ENCODE measurements at places on chromosomes 12 and 14. TPM values are rescaled to one million over a fixed set of nuclear protein-coding genes. Genes with fewer than 3 reads are reported as not detected.

ZNF839 gene
- total RNA-seq: 0.29 TPM

ASIC1 gene
- not detected for total RNA-seq

LTA4H gene
- 121 TPM for total RNA-seq

SLC6A15 gene
- 0.97 TPM for total RNA-seq

VDR gene
- total RNA-seq: 0.29 TPM

DNA sequence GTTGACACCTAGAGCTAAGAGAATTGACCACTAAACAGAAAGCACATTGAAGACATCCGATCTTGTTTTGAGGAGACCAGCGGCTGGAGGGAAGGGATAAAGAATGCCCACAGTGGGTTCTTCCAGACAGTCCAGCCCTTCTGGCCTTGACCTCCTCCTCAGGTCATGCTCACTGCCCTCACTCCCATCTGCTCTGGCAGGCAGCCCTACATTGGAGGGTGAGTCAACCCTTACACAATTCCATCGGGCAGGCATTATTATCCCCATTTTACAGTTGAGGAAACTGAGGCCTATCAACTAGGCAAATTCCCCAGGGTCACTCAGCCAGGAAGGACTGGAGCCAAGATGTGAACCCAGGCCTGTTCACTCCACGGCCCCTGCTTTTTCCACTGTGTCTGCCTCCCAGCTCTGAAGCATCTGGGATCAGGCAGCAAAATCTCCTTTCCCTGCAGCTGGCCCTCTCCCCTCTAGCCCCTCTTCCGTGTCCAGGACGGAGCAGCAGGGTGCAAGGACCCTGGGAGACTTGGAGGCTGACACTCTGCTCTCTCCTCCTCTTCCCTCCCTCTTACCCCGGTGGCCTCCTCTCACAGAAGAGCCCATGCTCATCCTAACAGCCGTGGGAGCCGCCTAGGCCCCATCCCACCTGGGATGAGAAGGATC, 5.3 kb downstream of the SCNN1A start:
- DNase-seq: no peak

DNA sequence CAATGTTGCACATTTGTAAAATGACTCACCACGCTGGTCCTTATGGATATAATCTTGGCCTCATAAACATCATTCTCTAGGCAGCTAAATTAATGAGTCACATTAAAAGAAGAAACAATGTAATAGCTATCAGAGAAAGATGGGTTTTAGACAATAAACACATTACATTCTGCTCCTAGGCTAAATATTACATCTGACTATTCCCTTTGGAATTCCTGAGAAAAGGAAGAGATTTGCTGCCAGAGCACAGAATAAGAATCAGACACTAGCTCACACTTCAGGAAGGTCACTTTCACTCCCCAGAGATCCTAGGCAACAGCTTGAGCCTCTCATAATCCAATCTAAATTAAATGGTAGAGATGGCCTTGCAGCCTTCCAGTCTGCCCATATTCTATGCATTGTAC, 218.2 kb downstream of the PTPRO start:
- no peak for DNase-seq

DNA sequence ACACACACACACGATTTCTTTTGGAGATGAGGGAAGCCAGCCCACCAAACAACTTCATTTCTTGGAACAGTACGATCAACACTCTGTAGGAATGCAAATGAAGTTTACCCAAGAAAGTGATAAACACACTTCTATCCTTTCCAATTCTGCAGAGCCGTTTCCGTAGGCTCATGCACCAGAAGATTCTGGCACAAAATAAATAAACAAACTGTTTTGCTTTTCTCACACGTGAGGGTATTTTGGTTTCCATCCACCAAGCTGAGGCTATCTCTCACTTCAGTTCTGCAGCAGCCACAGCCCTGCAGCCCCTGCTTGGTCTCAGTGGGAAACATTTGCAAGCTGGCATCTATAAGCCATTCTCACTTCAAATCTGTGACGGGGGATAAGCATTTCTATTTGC, 15.3 kb upstream of the TSPAN11 start:
- no peak for DNase-seq

DNA sequence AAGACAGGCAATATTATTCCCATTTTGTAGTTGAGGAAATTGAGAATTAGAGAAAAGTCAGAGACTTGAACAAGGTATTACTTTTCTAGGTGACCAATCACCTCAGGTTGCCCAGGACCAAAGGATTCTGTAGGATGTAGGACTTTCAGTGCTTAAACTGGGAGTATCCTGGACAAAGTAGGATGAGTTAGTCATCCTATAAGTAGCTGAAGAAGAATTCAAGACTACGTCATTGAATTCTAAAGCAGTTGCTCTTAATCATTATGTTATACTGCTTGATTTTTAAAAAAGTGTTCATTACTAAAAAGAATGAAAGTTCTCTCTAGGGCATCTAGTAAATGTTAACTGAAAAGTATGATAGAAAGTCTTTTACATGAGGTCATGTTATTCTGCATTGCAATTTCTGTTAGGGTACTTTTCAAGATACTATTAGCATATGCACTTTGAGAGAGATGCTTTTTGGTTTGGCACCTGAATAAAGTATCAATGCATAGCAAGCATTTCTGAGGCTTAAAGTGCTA, 101.7 kb downstream of the RTN1 start:
- DNase-seq: no peak

GRCh38 chr12:106141452-106141851, 2.7 kb upstream of the NUAK1 start:
- no peak for DNase-seq

- DNase-seq: no peak
Measured at GRCh38 chr12:75257510-75257909, 47.9 kb upstream of the KCNC2 start.

DNA sequence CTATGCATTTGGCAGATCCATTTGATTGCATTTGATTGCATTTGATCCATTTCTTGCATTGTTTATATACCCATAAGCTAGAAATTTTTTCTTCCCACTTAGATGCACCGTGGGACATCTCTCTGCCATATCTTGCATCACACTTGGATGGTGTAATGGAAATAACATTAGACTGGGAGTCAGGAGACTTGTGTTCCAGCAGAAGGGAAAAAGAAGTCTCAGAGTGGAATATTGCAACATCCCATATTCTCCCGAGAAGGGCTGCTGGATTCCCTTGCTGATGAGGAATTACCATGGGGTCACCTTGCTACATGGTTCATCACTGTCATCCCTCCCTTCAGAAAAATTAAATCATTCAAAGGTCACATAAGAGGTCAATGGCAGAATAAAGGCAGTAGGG, 78.1 kb downstream of the KSR2 start:
- DNase-seq: no peak

GRCh38 chr12:120093336-120093591, 23.3 kb downstream of the RAB35 start:
- DNase-seq: no peak

DNA sequence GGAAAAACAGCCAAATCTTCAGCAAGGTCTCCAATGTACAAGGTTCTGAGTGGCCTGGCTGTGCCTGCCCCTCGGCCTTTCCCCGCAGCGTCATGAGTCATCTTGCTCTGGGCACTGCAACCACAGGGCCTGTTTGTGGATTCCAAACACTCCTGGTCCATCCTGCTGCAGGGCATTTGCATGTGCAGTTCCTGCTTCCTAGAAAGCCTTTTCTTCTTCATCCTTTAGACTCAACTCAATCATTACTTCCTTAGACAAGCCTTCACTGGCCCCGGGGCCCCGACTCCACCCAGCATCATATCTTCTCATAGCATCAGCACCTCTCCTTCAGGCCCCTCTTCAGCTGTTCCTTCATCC, 101.8 kb upstream of the EGLN3 start:
- DNase-seq: no peak

DNA sequence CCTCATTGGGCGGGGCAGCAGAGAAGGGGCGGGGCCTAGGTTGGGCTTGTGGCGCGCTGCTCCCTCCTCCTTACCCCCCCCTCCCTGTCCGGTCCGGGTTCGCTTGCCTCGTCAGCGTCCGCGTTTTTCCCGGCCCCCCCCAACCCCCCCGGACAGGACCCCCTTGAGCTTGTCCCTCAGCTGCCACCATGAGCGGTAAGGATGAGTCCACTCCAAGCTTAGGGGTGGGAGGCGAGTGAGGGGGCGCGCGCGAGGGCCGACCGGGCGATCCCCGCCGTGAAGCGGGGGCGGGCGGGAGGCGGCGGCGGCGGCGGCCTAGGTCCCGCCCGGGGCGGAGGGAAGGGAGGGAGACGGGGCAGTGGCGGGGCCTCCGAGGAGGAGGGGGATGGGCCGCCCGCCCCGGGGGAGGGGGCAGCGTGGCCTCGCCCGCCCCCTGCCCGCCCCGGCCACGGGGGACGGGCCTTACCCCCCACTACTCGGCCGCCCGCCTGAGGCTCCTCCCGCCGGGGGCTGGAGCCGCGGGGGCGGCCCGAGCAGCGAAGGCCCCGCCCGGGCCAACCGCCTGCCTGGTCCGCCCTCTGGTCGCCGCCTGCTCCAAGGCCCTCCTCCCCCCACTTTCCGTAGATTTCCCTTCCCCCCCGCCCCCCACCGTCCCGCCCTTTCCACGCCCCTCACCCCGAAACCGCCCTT, at the start of gene SP1:
Gene SP1 (plus strand): TSS at position 73 of the 690 bp plus-strand sequence. CDS start 116 bp downstream, at position 189.
- peak; percentile 93 for DNase-seq

Measured in uterus (tissue), 4 donors.